ENCODE measurements at places on chromosomes 2 and 18.

DNA sequence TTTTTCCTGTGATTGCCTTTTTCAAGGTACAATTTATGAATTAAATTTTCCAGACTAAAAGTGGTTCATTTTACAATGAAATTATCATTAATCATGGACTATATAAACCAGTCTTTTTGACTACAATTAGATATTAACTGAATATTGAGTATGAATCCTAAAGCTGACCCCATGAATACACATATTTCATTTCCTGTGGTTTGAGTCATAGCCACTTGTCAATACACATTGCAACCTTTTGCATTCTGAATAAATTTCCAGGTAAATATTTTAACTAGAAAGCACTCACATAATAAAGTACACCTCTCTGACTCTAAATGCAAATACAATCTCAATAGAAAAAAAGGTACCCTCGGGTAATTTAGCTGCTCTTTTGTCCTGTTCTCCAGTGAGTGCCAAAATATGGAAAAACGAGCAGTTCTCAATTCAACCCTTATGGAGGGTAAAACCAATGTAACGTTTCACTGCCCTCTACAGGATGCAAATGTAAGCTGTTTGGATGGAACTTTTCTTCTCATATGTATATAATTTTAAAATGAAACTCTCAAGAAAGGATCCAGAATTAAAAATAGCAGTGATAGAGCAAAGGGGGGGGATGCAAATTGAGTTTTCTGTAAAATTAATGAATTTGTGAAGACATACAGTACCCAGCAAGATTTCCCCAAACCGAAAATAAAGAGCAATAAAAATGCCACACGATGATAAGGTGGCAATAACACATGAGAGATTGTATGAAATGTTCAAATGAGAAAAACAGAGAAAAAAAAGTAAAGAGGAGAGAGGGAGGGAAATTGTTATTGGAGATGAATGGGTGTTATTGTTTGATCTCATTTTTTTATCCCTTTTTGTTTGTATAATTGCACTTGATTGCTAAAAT is 1795.7 kb upstream of the PIK3C3 start:
- no peak for DNase-seq

DNA sequence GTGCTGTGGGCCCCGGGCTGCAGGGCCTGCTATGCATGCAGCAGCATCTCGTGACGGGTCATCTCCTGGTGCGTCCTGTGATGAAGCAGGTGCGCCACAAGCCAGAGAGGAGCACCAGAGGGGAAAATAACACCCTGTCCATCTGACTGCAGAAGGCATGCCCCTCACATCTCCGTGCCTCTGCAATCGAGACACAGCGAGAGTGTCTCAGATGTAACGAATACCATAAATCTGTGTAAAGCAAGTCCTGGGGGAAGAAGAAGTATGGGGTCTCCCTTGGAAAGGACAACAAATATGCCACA is 137.5 kb downstream of the PTGR3 start:
- DNase-seq, result no peak

DNA sequence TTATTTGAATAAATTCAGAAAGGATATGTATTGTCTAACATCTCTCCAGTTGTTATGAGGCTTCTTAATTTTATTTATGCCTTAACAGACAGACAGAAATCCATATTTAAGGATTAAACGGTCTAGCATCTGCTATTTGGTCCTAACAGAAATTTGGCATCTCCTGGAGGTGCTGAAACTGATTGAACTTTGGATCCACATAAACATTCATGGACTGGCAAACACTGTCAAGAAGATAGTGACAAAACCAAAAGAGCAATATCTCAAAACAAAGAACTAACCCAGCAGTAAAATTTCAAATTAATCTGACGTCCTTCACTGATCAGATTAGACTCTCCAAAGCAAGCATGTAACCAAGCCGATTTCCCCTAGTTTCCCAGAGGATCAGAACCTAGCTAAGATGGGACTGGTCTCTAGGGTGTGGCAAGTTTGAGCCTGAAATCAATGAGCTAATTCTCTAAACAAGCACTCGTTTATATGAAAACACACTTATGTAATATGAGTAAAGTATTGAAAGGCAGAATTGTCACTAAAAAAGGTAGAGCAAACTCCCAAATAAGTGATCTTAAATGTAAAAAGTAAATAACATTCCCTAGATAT is 139.5 kb downstream of the NOL4 start:
- DNase-seq, result no peak

DNA sequence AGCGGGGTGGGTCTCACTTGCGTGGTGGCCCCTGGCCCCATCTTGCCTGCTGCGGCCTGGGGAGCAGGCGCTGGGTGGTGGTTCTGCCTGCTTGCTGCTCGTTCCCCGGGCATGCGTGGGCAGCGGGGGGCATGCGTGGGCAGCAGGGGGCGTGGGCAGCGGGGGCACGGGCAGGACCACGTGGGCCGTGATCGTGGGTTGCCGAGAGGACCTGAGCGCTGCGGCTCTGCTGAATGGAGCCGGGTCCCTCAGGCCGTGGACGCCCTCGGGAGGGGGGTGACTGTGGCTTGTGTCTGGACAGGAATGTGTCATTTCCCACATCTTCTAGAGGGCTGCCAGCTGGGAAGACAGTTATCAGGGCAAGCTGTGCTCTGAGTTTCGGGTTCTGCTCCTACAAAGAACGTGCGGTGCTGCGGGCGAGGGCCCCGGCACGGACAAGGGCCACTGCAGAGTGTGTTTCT is 8.3 kb upstream of the GAL3ST2 start:
- DNase-seq, result no peak

GRCh38 chr2:224579411-224579810 is 5.8 kb downstream of the CUL3 start:
- DNase-seq, result no peak

GRCh38 chr2:20538308-20539132 is 91.6 kb downstream of the RHOB start:
- DNase-seq, result no peak

DNA sequence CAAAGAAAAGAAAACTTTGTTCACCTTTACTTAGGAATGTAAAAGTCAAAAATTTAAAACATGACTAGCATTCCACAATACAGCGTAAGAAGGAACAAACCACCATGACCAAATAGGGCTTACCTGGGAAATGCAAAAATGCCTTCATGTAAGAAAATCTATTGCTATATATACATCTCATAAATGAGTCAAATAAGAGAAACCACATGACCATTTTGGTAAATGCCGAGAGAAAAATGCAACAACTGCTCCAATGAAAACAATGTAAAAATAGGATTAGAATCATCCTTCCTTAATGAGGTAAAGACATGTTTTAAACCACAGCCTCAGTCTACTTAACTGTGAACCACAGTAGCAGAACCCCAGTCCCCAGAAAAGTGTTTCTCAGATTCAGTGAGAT is 49.4 kb downstream of the TGOLN2 start:
- no peak for DNase-seq

GRCh38 chr2:174683392-174683759 is 80.9 kb downstream of the CHRNA1 start:
- no peak for DNase-seq

GRCh38 chr2:198706476-198707082 is 751.2 kb downstream of the SATB2 start:
- DNase-seq, result peak; percentile 57

DNA sequence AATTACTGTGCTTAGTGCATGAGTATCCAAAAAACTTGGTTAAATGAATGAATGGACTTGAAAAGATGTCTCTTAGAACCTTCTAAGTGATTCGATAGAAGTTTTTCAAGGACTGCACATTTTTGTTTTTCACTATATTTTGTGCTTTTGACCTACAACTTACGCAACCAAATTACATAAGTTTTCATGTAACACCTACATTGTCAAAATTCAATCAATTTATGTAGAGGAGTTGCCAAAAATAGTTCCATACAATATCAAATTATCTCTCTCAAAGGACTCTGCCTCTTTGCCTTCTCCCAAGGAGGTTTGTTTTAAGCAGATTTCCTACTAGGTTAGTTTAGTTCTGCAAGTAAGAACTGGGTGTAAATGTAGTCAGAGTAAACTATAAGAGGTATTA is 10.3 kb downstream of the MARCHF7 start:
- no peak for DNase-seq

GRCh38 chr2:29334706-29335105 is 219.5 kb downstream of the CLIP4 start:
- DNase-seq, result no peak

DNA sequence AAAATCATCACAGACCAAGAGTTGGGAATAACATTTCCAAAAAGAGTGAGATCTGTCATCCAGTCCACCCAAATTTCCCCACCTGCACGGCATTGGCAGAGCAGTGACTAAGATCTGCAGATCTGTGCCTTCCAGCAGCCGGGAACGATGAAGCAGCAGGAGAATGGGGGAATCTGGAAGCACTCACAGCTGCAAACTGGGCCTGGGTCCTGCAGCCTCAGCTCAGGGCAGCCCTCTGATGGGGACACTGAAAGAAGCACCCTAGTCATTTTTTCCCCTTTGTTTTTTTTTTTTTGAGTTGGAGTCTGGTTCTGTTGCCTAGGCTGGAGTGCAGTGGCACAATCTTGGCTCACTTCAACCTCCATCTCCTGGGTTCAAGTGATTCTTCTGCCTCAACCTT is 4.4 kb upstream of the SAG start:
- DNase-seq, result no peak

Data from urinary bladder (tissue), 4 donors.